Right lobe of liver (tissue), 6 donors: ENCODE measurements at places on chromosomes 3 and 15. TPM values are rescaled to one million over a fixed set of nuclear protein-coding genes. Genes with fewer than 3 reads are reported as not detected.

The CHL1 gene
- total RNA-seq, result 1.0 TPM

The SLC2A2 gene
- 373 TPM for total RNA-seq

The KBTBD8 gene
- 0.80 TPM for total RNA-seq

The FAM131A gene
- total RNA-seq, result 2.4 TPM

The ERICH6 gene
- total RNA-seq, result not detected

The CPB1 gene
- not detected for total RNA-seq

The DAPK2 gene
- total RNA-seq, result 9.8 TPM

The ACTC1 gene
- total RNA-seq, result 1.4 TPM

The BFSP2 gene
- not detected for total RNA-seq

The DOCK3 gene
- total RNA-seq, result 0.06 TPM

The CCR2 gene
- total RNA-seq, result 0.74 TPM

The SCN5A gene
- total RNA-seq, result not detected

The ACVR2B gene
- 4.1 TPM for total RNA-seq

The LRRN1 gene
- total RNA-seq, result 0.13 TPM

The LSAMP gene
- total RNA-seq, result under 0.01 TPM

The NUP210 gene
- total RNA-seq, result 13.5 TPM

The GNL3 gene
- total RNA-seq, result 20.0 TPM

The PAQR9 gene
- 18.6 TPM for total RNA-seq

The FBXL22 gene
- total RNA-seq, result 0.26 TPM

The MESP1 gene
- 3.0 TPM for total RNA-seq

The MYL3 gene
- 2.0 TPM for total RNA-seq

The TICRR gene
- total RNA-seq, result not detected

The GOLGA8Q gene
- not detected for total RNA-seq

The NANOGP8 gene
- not detected for total RNA-seq

The CLSTN2 gene
- 1.5 TPM for total RNA-seq

The SLC22A14 gene
- total RNA-seq, result 0.29 TPM

The SLC51B gene
- 10.1 TPM for total RNA-seq

The HGD gene
- 425 TPM for total RNA-seq

The CP gene
- total RNA-seq, result 3,257 TPM

The TM4SF18 gene
- total RNA-seq, result 4.6 TPM

The WDR72 gene
- total RNA-seq, result 12.5 TPM

The MAP1A gene
- 0.18 TPM for total RNA-seq

The ROBO2 gene
- total RNA-seq, result 1.0 TPM

The RSL24D1 gene
- 20.5 TPM for total RNA-seq

The SRGAP3 gene
- 1.8 TPM for total RNA-seq

The CCDC191 gene
- 0.43 TPM for total RNA-seq

The CLDN18 gene
- total RNA-seq, result not detected

The TJP1 gene
- 34.7 TPM for total RNA-seq

The COL8A1 gene
- 0.78 TPM for total RNA-seq

The ANKRD63 gene
- total RNA-seq, result not detected

The BTLA gene
- total RNA-seq, result not detected

The GOLGA8J gene
- 0.23 TPM for total RNA-seq

The OR5K4 gene
- total RNA-seq, result not detected

The DNAH12 gene
- 0.18 TPM for total RNA-seq

The MESP2 gene
- not detected for total RNA-seq

The CADM2 gene
- total RNA-seq, result 0.04 TPM

The TAMM41 gene
- 8.3 TPM for total RNA-seq

The RBP2 gene
- not detected for total RNA-seq
